Urothelium cell line (cell line): ENCODE measurements at places on chromosomes 7 and 10.

DNA sequence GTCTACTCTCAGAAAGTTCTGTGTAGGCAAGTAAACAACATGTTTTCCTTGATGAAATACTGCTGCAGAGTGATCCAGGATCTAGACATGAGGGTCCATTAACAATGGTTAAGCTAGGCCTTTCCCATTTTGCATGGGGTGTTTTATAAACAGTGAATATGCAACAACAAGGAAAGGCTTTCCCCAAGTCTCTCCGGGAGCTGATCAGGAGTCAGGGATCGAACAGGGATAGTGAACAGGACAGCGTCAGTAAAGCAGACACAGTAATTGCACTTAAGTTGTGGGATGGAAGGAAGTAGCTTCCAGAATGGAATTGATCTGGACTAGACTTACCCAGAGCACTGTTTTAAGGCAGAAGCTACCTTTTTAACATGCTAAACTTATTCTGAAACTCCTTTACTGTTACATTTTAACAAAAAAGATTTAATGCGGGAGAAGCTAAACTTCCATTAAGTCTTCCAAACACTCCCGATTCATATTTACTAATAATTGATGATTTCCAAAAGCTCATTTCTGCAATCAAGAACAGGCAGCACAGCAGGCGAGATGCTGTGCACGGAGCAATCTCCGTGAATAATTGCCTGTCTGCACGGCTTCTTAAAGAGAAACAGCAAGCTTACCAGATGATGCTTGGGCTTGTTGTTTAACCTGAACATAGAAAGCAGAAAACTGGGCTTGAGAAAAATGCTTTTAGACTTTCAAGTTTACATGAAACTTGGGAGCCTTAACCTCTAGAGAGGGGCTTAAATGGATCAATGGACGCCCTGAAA lies 50.3 kb upstream of the DOCK1 start:
- no peak for DNase-seq

DNA sequence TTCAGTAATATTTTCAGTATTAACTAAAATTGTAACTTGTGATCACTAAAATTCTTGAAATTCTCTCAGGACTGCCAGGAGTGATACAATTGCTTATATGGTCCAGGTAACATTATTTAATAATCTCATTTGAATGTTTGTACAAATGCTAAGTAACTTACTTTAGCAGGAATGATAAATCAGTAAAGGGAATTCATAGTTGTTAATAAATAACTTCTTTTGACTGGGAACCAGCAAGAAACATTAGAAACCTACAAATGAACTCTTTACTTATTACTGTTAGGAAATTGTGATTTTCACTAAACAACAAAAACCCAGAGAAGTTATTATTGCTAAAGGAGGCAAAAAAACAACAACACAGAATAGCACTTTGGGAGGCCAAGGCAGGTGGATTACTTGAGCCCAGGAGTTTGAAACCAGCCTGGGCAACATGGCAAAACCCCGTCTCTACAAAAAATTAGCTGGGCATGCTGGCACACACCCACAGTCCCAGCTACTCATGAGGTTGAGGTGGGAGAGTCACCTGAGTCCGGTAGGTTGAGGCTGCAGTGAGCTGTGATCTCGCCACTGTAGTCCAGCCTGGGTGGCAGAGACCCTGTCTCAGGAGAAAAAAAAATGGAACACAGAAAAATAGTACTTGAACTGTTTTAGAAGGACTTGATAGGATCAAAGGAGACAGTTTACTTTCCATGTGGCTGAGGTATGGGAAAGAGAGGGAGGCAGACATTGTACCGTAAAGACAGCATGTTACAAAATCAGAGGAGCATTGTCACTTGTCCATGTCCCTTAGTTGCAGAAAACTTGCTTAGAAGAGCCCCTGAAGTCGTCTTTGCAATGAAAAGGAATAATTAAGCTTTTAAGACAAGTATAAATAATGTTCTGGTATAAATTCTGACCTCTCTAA lies 53.1 kb downstream of the SHOC2 start:
- DNase-seq, result no peak

DNA sequence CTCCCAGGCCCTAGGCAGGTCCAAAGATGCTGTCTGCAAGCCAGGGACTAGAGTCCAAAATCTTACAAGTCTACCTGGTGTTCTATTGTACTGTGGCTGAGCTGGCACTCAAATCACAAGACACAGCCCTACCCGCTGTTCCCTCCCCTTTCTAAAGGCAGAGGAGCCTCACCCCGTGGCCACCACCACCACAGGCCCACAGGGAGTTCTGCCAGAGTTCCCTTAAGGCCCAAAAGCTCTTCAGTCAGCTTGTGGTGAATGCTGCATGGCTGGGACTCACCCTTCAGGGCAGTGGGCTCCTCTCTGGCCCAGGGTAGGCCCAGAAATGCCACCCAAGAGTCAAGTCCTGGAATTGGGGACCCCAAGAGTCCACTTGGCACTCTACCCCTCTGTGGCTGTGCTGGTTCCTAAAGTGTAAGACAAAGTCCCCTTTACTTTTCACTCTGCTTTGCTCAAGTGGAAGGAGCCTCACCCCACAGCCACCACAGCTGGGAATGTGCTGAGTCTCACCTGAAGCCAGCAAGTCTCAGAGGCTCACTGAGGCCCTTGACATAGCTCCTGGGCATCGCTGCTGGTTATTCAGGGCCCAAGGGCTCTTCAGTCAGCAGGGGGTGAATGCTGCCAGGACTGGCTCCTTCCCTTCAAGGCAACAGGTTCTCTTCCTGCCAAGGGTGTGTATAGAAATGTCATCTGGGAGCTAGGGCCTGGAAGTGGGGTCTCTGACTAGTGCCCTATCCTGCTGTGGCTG lies 48.8 kb upstream of the PSAP start:
- no peak for DNase-seq

DNA sequence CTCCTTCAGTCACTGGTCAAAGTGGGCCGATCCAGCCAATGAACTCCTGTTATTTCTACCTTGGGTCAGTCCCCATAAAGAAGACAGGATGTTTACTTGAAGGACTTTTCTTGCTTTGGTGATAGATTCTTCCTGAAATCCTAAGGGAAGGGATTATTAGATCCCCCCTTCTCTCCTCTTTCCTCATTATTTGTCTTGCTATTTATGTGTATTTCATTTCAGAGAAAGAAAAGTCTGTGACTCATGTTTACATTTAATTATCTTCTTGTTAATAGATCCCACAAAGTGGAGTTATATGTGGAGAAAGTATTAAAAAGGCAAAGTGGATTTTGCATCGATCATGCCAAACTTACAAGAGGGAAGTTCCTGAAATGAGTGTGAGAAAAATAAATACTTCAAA lies 341.5 kb downstream of the PHTF2 start:
- DNase-seq, result no peak

- DNase-seq, result no peak
These were observed 814 bp downstream of the HK1 start for GRCh38 chr10:69279110-69279509.
